ENCODE measurements at places on chromosomes 11 and 22. TPM values are rescaled to one million over a fixed set of nuclear protein-coding genes. Genes with fewer than 3 reads are reported as not detected.

The UPB1 gene
- total RNA-seq = 0.75 TPM

The USP47 gene
- 74.4 TPM for total RNA-seq

The OR10D3 gene
- under 0.01 TPM for total RNA-seq

The CRACR2B gene
- total RNA-seq = 6.9 TPM

The FAT3 gene
- 6.2 TPM for total RNA-seq

The ALKBH3 gene
- total RNA-seq = 31.5 TPM

The FGF3 gene
- 0.09 TPM for total RNA-seq

The OR5P2 gene
- total RNA-seq = not detected

The EI24 gene
- 40.3 TPM for total RNA-seq

The CCDC86 gene
- total RNA-seq = 7.4 TPM

The PLAAT2 gene
- total RNA-seq = not detected

The INPP5J gene
- 0.35 TPM for total RNA-seq

The KRTAP5-2 gene
- total RNA-seq = not detected

The SNX32 gene
- total RNA-seq = 0.98 TPM

The CCND1 gene
- total RNA-seq = 52.3 TPM

The SHANK3 gene
- total RNA-seq = 4.3 TPM

The APOC3 gene
- 0.40 TPM for total RNA-seq

The SMC1B gene
- total RNA-seq = 0.04 TPM

The SERHL2 gene
- 2.4 TPM for total RNA-seq

The RAPSN gene
- 57.9 TPM for total RNA-seq

The ZNF215 gene
- 0.89 TPM for total RNA-seq

The MRGPRX3 gene
- total RNA-seq = not detected

The EMID1 gene
- total RNA-seq = 5.7 TPM

The BCL2L13 gene
- total RNA-seq = 38.6 TPM

The OR10A2 gene
- total RNA-seq = not detected

The SMIM38 gene
- total RNA-seq = 0.98 TPM

The ZNRD2 gene
- 24.4 TPM for total RNA-seq

The ZNF280B gene
- total RNA-seq = 3.1 TPM

The APOBEC3B gene
- total RNA-seq = 1.7 TPM

The CCDC87 gene
- 0.09 TPM for total RNA-seq

The MFRP gene
- total RNA-seq = not detected

The PPP2R5B gene
- total RNA-seq = 5.6 TPM

The GLYAT gene
- total RNA-seq = not detected

The UBQLN3 gene
- total RNA-seq = 0.13 TPM

Measured in muscle of leg (tissue), 16 donors.